ENCODE measurements at places on chromosomes 12 and 14. TPM values are rescaled to one million over a fixed set of nuclear protein-coding genes. Genes with fewer than 3 reads are reported as not detected.

GRCh38 chr14:70920608-70921007, 13.3 kb downstream of the PCNX1 start:
- no peak for DNase-seq
- H3K27ac ChIP-seq: no peak overlapping the region
- H3K4me3 ChIP-seq: no peak overlapping the region
- peaks cover 34% of the 10 kb centered on the region for H3K36me3 ChIP-seq
- H3K4me1 ChIP-seq: peaks cover 78% of the 10 kb centered on the region

Gene SIX1
- total RNA-seq: not detected

Gene ACSS3
- total RNA-seq: not detected

Gene ALDH1L2
- total RNA-seq: 0.20 TPM

- peaks cover 18% of the 10 kb centered on the region for H3K27me3 ChIP-seq
- no peak for DNase-seq
- no peak overlapping the region for H3K27ac ChIP-seq
- H3K4me3 ChIP-seq: no peak overlapping the region
- H3K4me1 ChIP-seq: no peaks in the 10 kb centered on the region
- no peaks in the 10 kb centered on the region for H3K36me3 ChIP-seq
Observed at GRCh38 chr12:95726903-95727302, 63.7 kb downstream of the NTN4 start.

GRCh38 chr14:25074099-25074685, 24.2 kb upstream of the STXBP6 start:
- no peak for DNase-seq
- peaks cover 4% of the 10 kb centered on the region for H3K27me3 ChIP-seq
- no peaks in the 10 kb centered on the region for H3K4me1 ChIP-seq
- H3K4me3 ChIP-seq: no peak overlapping the region
- H3K27ac ChIP-seq: no peak overlapping the region

All from activated CD4-positive, alpha-beta T cell treated with anti-CD3 and anti-CD28 coated beads, Interleukin-2, amount 10 ng/mL, durations not matched to agents 7 days and 5 days (primary cell).